ENCODE measurements at places on chromosomes 6 and 20.
A peak's percentile ranks its signal among the peaks of the same experiment; 100 is the strongest.

- no peaks in the 10 kb centered on the region for H3K36me3 ChIP-seq
- no peak overlapping the region for H3K27ac ChIP-seq
- H3K4me1 ChIP-seq: no peaks in the 10 kb centered on the region
- peaks cover 3% of the 10 kb centered on the region for H3K27me3 ChIP-seq
- DNase-seq: no peak
Measured at GRCh38 chr20:38199501-38200390, 34.7 kb upstream of the TGM2 start.

- H3K4me3 ChIP-seq: peak overlapping the region; percentile 5
- no peak overlapping the region for H3K27ac ChIP-seq
- no peak for DNase-seq
- peaks cover 2% of the 10 kb centered on the region for H3K27me3 ChIP-seq
- peaks cover 16% of the 10 kb centered on the region for H3K36me3 ChIP-seq
Measured at GRCh38 chr20:10603971-10604864, 69.6 kb downstream of the JAG1 start.

- no peak overlapping the region for H3K4me3 ChIP-seq
- peaks cover 62% of the 10 kb centered on the region for H3K36me3 ChIP-seq
- DNase-seq: no peak
Measured at GRCh38 chr6:127813699-127814027, 87.2 kb downstream of the THEMIS start.

- no peaks in the 10 kb centered on the region for H3K4me1 ChIP-seq
- H3K27ac ChIP-seq: no peak overlapping the region
- no peak for DNase-seq
- no peaks in the 10 kb centered on the region for H3K36me3 ChIP-seq
- H3K4me3 ChIP-seq: no peak overlapping the region
Measured at GRCh38 chr6:4449409-4449808, 314.0 kb upstream of the ECI2 start.

DNA sequence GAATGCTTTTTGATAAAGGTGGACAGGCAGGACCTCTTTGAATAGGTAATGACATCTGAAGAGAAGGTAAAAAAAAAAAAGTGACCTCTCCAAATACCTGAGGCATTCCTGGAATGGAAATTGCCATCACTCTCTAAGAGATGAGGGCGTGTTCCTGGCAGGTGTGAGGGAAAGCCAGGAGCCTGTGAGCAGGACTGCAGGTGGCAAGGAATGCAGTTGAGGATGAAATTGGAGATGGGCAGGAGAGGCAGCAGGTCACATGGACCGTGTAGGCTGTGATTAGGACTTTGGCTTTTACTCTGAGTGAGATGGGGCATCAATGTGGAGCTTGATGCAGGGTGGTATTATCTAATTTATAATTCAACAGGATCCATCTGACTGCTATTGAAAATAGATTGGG lies 227.4 kb downstream of the LRFN2 start:
- peaks cover 32% of the 10 kb centered on the region for H3K27me3 ChIP-seq
- H3K36me3 ChIP-seq: no peaks in the 10 kb centered on the region
- DNase-seq: no peak
- H3K4me3 ChIP-seq: no peak overlapping the region

GRCh38 chr6:170130771-170131241 lies 160.1 kb downstream of the DLL1 start:
- no peak for DNase-seq
- no peaks in the 10 kb centered on the region for H3K27me3 ChIP-seq
- H3K4me3 ChIP-seq: no peak overlapping the region
